Body of pancreas (tissue), 4 donors: ENCODE measurements at places on chromosomes 7 and 10. TPM values are rescaled to one million over a fixed set of nuclear protein-coding genes. Genes with fewer than 3 reads are reported as not detected.
A peak's percentile ranks its signal among the peaks of the same experiment; 100 is the strongest.

GRCh38 chr7:8418629-8419245 lies 14.7 kb upstream of the NXPH1 start:
- H3K36me3 ChIP-seq = no peaks in the 10 kb centered on the region
- no peaks in the 10 kb centered on the region for H3K4me1 ChIP-seq
- H3K4me3 ChIP-seq = no peak overlapping the region
- H3K27ac ChIP-seq = no peak overlapping the region
- peak; percentile 69 for DNase-seq
- no peaks in the 10 kb centered on the region for H3K27me3 ChIP-seq

The PTPRN2 gene
- 76.1 TPM for total RNA-seq

GRCh38 chr10:21495002-21495751 lies 30.3 kb downstream of the SKIDA1 start:
- H3K36me3 ChIP-seq = no peaks in the 10 kb centered on the region
- H3K4me1 ChIP-seq = peaks cover 30% of the 10 kb centered on the region
- peak overlapping the region; percentile 18 for H3K4me3 ChIP-seq

- no peak for DNase-seq
- H3K36me3 ChIP-seq = no peaks in the 10 kb centered on the region
- no peak overlapping the region for H3K27ac ChIP-seq
- H3K4me1 ChIP-seq = no peaks in the 10 kb centered on the region
- no peak overlapping the region for H3K4me3 ChIP-seq
These were observed 203.9 kb upstream of the PCLO start for GRCh38 chr7:83366629-83367028.

GRCh38 chr10:55410415-55410885 lies 609.4 kb upstream of the PCDH15 start:
- H3K4me3 ChIP-seq = no peak overlapping the region
- DNase-seq = peak; percentile 28
- no peaks in the 10 kb centered on the region for H3K4me1 ChIP-seq
- no peak overlapping the region for H3K27ac ChIP-seq
- no peaks in the 10 kb centered on the region for H3K36me3 ChIP-seq
- no peaks in the 10 kb centered on the region for H3K27me3 ChIP-seq

- no peaks in the 10 kb centered on the region for H3K27me3 ChIP-seq
- no peaks in the 10 kb centered on the region for H3K36me3 ChIP-seq
- H3K4me1 ChIP-seq = no peaks in the 10 kb centered on the region
- H3K4me3 ChIP-seq = no peak overlapping the region
- no peak for DNase-seq
- no peak overlapping the region for H3K27ac ChIP-seq
These were observed 193.3 kb upstream of the KCND2 start for GRCh38 chr7:120079704-120080103.

- H3K4me3 ChIP-seq = no peak overlapping the region
- H3K4me1 ChIP-seq = peaks cover 12% of the 10 kb centered on the region
- no peak for DNase-seq
- H3K27me3 ChIP-seq = no peaks in the 10 kb centered on the region
- H3K36me3 ChIP-seq = no peaks in the 10 kb centered on the region
- H3K27ac ChIP-seq = no peak overlapping the region
These were observed 58.4 kb downstream of the DNAJB6 start for GRCh38 chr7:157395206-157395605.

GRCh38 chr7:37713613-37714012 lies 30.0 kb downstream of the GPR141 start:
- H3K4me1 ChIP-seq = no peaks in the 10 kb centered on the region
- DNase-seq = no peak
- no peak overlapping the region for H3K27ac ChIP-seq
- H3K27me3 ChIP-seq = no peaks in the 10 kb centered on the region
- no peaks in the 10 kb centered on the region for H3K36me3 ChIP-seq

DNA sequence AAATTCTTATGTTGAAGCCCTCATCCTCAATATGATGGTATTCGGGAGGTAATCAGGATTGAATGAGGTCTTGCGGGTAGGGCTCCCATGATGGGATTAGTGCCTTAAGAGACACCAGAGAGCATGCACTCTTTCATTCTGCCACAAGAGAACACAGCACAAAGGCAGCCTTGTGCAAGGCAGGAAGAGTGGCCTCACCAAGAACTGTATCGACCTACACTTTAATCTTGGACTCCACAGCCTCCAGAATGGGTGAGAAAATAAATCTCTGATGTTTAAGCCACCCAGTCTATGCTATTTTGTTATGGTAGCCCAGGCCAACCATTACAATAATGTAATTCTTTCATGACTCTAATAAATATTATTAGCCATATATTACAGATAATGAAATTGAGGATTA lies 8.4 kb downstream of the SEM1 start:
- H3K27ac ChIP-seq = no peak overlapping the region
- H3K36me3 ChIP-seq = no peaks in the 10 kb centered on the region
- DNase-seq = no peak
- no peaks in the 10 kb centered on the region for H3K27me3 ChIP-seq
- peaks cover 15% of the 10 kb centered on the region for H3K4me1 ChIP-seq

DNA sequence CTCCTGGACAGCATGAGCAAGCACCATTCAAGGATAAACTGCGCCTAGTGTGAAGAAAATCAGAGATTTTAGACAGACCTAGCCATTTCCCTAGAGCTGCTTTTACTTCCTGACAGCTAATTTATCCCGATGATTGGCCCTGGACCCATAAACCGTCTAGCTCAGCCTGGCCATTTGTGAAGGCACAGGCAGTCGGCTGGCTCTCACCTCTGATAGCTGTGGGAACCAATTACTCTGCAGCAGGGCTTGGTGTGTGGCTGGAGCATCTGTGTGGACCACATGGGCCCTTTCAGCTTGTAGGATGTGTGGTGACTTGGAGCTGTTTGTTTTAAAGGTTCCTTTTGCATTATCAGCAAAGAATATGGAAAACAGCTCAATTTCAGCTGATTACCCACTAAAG lies 111.1 kb upstream of the NPY start:
- H3K27ac ChIP-seq = no peak overlapping the region
- no peaks in the 10 kb centered on the region for H3K27me3 ChIP-seq
- H3K4me1 ChIP-seq = peaks cover 10% of the 10 kb centered on the region
- H3K4me3 ChIP-seq = no peak overlapping the region

The APBB1IP gene
- total RNA-seq = 4.0 TPM

DNA sequence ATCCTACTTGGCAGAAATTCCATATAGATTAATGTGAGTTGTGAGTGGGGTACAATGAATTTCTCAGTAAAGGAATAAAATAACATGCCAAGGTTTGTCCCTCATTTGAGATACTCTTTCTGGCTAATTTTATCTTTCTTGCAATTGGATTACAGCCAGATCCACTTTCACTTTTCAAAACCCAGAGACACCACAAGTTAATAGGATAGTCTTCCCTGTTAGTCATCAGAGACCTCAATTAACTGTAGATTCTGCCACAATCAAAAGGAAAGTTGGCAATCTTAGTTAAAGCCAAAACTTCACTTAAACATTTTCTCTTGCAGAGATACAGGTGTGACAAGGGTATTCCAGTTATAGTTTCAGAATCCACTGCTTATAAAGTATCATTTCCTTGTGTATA lies 91.4 kb upstream of the PHYHIPL start:
- no peak for DNase-seq
- H3K27me3 ChIP-seq = no peaks in the 10 kb centered on the region
- peaks cover 15% of the 10 kb centered on the region for H3K4me1 ChIP-seq

DNA sequence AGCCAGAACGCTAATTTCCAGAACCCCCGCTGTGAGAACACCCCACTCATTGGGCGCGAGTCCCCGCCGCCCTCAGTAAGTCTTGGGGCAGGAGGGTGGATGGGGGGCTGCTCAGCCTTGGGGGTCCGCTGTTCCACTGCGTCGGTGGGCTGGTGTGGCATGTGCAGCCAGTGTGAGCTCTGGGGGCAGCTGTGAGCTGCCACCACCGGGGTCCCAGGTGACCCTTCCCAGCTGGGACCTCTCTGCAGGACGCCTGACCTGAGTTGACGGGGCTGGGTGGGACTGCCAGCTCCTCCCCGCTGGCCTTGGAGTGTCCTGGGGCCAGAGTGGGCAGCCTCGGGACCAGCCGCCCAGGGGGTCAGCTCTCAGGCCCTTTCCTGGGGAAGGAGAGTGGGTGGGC lies 27.2 kb downstream of the TTYH3 start:
- no peak for DNase-seq
- no peaks in the 10 kb centered on the region for H3K36me3 ChIP-seq
- no peaks in the 10 kb centered on the region for H3K4me1 ChIP-seq
- H3K4me3 ChIP-seq = no peak overlapping the region

The ARMS2 gene
- not detected for total RNA-seq

DNA sequence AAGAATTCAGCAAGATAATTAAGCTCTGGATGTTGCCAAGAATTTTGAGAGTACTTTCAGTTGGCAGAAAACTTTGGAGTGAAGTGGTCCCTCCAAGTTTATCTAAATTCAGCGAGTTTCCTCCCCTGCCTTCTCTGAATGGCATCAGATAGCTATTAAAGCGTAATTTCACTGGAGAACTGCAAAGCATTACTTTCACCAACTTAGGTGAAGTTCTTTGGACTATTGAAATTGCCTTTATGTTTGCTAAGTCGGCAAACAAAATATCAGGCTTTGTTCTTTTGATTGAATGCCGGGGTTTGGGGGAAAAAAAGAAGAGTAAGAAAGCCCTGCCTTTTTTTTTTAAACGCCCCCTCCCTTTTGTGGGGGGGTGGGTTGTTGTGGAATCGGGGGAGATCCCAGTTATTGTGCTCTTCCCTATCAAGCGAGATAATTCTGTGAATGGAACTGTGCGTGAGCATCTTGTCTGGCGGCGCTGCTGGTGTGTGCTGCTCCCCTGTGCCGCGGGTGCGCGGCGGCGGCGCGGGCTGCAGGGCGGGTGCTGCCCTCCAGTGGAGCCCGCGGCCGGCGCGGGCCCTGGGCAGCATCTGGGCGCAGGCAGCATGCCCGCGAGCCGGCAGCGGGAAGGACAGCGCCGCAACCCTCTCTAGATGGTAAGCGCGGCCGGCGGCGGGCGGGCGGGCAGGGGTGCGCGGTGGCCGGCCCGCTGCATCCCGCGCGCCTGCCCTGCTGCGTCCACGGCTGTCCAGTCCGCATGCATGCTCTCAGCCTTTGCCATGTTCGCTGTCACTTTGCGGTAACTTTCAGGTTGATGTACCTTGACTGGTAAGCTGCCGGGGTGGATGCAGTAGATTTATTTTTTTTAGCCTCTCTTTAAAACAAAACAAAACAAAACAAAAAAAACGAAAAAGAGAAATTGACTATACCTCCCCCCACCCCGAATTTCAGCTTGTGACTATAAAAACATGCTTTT lies 176.5 kb downstream of the TCF7L2 start:
- H3K27me3 ChIP-seq = no peaks in the 10 kb centered on the region
- no peaks in the 10 kb centered on the region for H3K36me3 ChIP-seq
- DNase-seq = peak; percentile 65
- H3K4me3 ChIP-seq = no peak overlapping the region

- H3K27ac ChIP-seq = no peak overlapping the region
- peaks cover 8% of the 10 kb centered on the region for H3K27me3 ChIP-seq
- DNase-seq = no peak
These were observed 82.4 kb downstream of the EBF3 start for GRCh38 chr10:129881641-129882040.

GRCh38 chr10:11447586-11447985 lies 163.9 kb downstream of the USP6NL start:
- H3K27ac ChIP-seq = no peak overlapping the region
- no peak overlapping the region for H3K4me3 ChIP-seq
- no peak for DNase-seq
- H3K36me3 ChIP-seq = no peaks in the 10 kb centered on the region
- H3K27me3 ChIP-seq = no peaks in the 10 kb centered on the region
- H3K4me1 ChIP-seq = no peaks in the 10 kb centered on the region

- no peaks in the 10 kb centered on the region for H3K36me3 ChIP-seq
- H3K27ac ChIP-seq = no peak overlapping the region
- H3K4me1 ChIP-seq = peaks cover 1% of the 10 kb centered on the region
- H3K27me3 ChIP-seq = no peaks in the 10 kb centered on the region
- no peak for DNase-seq
These were observed 86.8 kb downstream of the SEMA3C start for GRCh38 chr7:80832006-80832405.

The ARHGAP22 gene
- 1.6 TPM for total RNA-seq

DNA sequence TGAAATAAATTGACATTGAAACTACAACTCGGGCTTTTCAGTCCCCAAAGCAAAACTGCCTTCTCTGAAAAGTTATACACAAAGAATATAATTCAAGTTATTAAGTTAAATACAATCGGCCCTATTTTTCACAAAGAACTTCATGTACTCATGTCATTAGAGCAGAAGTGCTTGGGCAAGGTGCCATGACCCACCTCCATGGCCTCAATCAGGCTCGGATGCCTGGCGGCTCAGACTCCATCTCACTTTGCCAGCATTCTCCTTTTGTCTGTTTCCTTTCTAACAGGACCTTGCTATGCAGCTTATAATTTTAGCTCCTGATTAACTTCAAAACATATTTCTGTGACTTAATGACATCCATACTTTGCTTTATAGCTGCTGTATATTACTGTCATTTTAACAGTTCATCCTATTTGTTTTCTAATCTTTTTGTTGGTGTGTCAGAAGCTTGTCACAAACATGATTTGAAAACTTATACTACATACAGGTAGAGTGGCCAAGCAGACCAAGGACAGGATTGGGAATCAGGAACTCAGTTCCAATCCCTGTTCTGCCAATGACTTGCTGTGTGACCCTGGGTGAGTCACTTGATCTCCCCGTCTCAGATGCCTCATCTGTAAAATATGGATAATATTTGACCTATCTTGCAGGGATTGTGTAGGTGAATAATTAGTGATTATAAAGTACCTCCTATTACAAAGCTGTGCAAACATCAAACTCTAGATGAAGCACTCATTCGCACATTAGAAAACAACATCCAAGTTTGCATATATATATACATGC lies 60.8 kb upstream of the ITGA8 start:
- H3K36me3 ChIP-seq = peaks cover 4% of the 10 kb centered on the region
- H3K27me3 ChIP-seq = no peaks in the 10 kb centered on the region
- no peak overlapping the region for H3K27ac ChIP-seq
- no peak overlapping the region for H3K4me3 ChIP-seq
- H3K4me1 ChIP-seq = peaks cover 14% of the 10 kb centered on the region
- DNase-seq = peak; percentile 25
